ENCODE measurements at places on chromosomes 11 and 22. TPM values are rescaled to one million over a fixed set of nuclear protein-coding genes. Genes with fewer than 3 reads are reported as not detected.

SEPTIN3 gene
- 20.5 TPM for total RNA-seq

MACROD1 gene
- total RNA-seq = 11.9 TPM

ROM1 gene
- total RNA-seq = 2.2 TPM

PLAAT5 gene
- not detected for total RNA-seq

- peaks cover 6% of the 10 kb centered on the region for H3K4me1 ChIP-seq
- DNase-seq = no peak
- H3K27ac ChIP-seq = no peak overlapping the region
- H3K36me3 ChIP-seq = no peaks in the 10 kb centered on the region
These were observed 319.9 kb downstream of the BRD1 start for GRCh38 chr22:49507607-49508292.

DNA sequence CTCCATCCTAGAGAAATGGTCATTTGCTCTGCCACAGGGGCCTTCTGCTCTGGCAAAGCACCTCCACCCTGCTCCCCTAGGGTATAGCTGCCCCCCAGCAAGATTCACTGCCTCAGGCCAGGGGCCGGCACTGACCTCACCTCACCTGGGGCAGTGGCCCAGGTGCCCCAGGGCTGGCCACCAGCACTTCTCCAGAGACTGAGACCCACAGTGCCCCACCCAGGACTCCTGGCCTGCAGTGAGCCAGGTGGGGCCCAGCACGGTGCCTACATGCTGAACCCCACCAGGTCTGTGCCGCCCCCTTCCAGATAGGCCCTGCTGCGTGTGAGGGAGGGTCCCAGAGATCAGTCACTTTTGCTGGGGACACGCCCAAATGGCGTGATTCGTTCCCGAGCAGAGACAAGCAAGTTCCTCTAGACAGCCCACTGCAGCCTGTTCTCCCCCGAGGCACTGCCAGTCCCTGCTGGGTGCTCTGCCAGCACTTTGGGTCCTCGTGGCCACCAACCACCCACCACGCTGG is 10.8 kb downstream of the GNB1L start:
- H3K27me3 ChIP-seq = no peaks in the 10 kb centered on the region
- no peak overlapping the region for H3K4me3 ChIP-seq
- H3K36me3 ChIP-seq = no peaks in the 10 kb centered on the region
- peaks cover 12% of the 10 kb centered on the region for H3K4me1 ChIP-seq
- DNase-seq = no peak

DNA sequence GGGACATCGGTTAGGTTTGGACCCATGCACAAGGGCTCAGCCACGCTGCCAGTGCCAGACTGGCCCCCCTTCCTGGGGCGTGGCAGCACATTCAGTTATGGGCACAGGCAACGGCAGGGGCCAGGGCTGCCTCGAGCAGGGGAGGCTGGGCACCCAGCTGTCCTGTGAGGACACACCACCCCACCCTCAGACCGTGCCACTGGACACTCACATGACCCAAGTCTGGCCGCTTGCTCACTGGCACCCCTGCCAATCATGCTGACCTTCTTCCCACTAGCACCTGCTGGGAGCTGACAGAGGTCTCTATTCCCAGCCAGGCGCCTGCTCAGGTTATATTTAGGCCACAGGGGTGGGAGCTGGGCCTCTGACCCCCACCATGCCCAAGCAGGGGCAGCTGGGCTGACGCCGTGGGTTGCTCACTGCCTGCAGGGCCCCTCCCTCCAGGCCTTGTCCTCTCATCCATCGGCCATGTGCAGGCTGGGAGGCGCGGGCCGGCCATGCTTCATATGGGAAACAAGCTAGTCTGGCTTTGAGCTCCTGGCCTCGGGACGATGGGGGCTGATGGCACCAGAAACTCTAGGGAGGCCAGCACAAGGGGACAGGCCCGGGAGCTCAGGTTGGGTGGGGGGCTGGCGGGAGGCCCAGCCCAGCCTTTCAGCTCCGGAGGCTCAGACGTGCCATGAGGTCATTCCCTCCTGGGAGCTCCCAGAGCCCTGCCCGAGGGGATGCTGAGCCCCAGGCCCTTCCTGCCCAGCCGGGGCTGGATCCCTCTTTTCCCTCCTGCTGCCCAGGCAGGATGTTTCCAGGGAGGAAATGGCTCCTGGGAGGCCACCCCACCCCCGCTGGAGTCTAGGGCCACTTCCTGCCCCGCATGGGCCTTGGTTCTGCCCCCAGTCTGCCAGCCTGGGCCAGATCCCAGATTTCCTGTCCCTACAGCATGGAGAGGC is 15.2 kb upstream of the TBX1 start:
- H3K27me3 ChIP-seq = peaks cover 6% of the 10 kb centered on the region
- H3K36me3 ChIP-seq = no peaks in the 10 kb centered on the region
- H3K4me1 ChIP-seq = peaks cover 4% of the 10 kb centered on the region
- no peak overlapping the region for H3K27ac ChIP-seq
- DNase-seq = no peak

DNA sequence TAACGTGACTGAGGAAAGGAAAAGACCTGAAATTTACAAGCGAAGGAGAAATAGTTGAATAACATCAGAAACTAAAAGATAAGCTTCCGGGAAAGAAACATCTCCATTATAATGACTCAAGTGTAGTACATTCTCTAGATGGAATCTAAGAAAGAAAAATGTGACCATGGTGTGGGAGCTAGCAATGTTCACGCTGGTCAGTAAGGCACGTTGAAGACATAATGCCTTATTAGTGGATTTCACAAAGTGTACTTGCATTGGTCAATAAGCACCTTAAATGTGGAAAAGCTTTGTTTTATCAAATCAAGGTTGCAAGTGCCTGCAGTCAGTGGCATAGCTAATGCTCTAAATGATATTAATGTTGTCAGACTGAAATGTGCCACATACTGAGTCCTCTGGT is 2.8 kb upstream of the LARGE1 start:
- peak overlapping the region; percentile 79 for H3K4me3 ChIP-seq
- H3K4me1 ChIP-seq = peaks cover 30% of the 10 kb centered on the region
- DNase-seq = no peak
- no peak overlapping the region for H3K27ac ChIP-seq

- no peak for DNase-seq
- H3K36me3 ChIP-seq = no peaks in the 10 kb centered on the region
- no peak overlapping the region for H3K4me3 ChIP-seq
- H3K27ac ChIP-seq = no peak overlapping the region
These were observed 1010.4 kb downstream of the TBC1D22A start for GRCh38 chr22:47772864-47773263.

TP53AIP1 gene
- total RNA-seq = not detected

SLC22A25 gene
- total RNA-seq = not detected

KRTAP5-8 gene
- total RNA-seq = not detected

DNA sequence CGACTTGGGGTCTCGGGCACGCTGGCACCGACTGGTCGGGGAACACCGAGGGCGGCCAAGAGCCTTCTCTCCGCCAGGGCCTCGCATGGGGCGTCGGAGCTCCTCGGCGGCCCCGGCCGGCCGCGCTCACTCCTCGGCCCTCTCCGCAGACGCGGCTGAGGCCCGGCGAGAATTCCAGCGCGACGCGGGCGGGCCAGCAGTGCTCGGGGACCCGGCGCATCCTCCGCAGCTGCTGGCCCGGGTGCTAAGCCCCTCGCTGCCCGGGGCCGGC is 5.6 kb downstream of the TBX1 start:
- H3K36me3 ChIP-seq = no peaks in the 10 kb centered on the region
- DNase-seq = peak; percentile 68
- peaks cover 100% of the 10 kb centered on the region for H3K27me3 ChIP-seq
- peak overlapping the region; percentile 27 for H3K4me3 ChIP-seq
- H3K27ac ChIP-seq = no peak overlapping the region
- peaks cover under 1% of the 10 kb centered on the region for H3K4me1 ChIP-seq

GRCh38 chr11:117172724-117173421 is 5.7 kb upstream of the SIDT2 start:
- no peaks in the 10 kb centered on the region for H3K27me3 ChIP-seq
- H3K4me1 ChIP-seq = peaks cover 35% of the 10 kb centered on the region
- H3K36me3 ChIP-seq = peaks cover 2% of the 10 kb centered on the region
- peak overlapping the region; percentile 57 for H3K27ac ChIP-seq

GRCh38 chr11:77617892-77618291 is 19.7 kb downstream of the CLNS1A start:
- no peaks in the 10 kb centered on the region for H3K4me1 ChIP-seq
- DNase-seq = no peak
- H3K4me3 ChIP-seq = no peak overlapping the region
- peaks cover 25% of the 10 kb centered on the region for H3K36me3 ChIP-seq

- H3K36me3 ChIP-seq = no peaks in the 10 kb centered on the region
- peak overlapping the region; percentile 87 for H3K27ac ChIP-seq
- peak; percentile 58 for DNase-seq
- peaks cover 90% of the 10 kb centered on the region for H3K4me1 ChIP-seq
These were observed 39.8 kb upstream of the NNMT start for GRCh38 chr11:114256176-114256966.

DNA sequence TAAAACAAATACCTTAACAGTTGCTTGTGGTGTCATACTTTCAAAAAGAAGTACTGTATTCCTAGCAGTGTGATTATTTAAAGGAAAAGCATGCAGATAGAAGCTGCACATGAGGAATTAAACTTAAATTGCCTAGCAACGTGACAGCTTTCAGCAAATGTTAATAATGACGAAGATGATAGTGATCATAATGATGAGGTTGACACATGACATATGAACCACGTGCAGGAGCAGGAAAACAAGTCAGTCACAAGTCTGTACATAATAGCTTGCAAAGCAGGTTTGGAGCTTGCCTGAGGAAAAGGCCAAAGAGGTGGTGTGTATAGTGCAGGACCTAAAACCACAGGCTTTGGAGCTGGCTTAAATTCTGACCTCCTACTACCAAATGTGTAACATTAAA is 30.6 kb upstream of the PIK3C2A start:
- H3K4me1 ChIP-seq = no peaks in the 10 kb centered on the region
- H3K4me3 ChIP-seq = no peak overlapping the region
- no peaks in the 10 kb centered on the region for H3K36me3 ChIP-seq
- H3K27ac ChIP-seq = no peak overlapping the region
- DNase-seq = no peak
- no peaks in the 10 kb centered on the region for H3K27me3 ChIP-seq

CEP126 gene
- 2.2 TPM for total RNA-seq

GRCh38 chr11:14904745-14905103 is 12.7 kb upstream of the CYP2R1 start:
- H3K27me3 ChIP-seq = no peaks in the 10 kb centered on the region
- no peak overlapping the region for H3K27ac ChIP-seq
- H3K4me3 ChIP-seq = peak overlapping the region; percentile 53
- DNase-seq = peak; percentile 77
- no peaks in the 10 kb centered on the region for H3K4me1 ChIP-seq

IPO7 gene
- total RNA-seq = 231 TPM

DNA sequence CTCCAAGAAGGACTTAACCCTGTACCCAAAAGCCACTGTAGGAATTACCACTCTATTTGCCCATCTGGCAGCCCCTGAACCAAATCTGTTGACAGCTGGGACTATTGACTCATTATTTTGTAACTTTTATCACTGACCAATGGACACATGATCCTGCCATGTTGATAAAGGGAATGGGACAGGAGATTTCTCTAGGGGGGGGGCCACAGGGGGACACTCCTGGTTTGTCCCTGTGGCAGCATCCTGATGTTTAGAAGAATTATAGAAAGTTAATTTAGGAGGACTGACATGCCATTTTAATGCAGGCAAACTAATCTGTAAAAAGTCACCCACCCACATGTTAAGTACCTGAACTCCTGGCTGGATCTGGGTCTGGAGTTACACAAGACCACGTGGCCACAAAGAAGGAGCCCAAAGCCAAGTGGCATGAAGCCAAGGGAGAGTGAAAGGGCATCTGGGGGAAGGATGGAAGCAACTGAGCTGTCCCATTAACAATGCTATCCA is 558.1 kb downstream of the ETS1 start:
- no peak for DNase-seq
- no peaks in the 10 kb centered on the region for H3K36me3 ChIP-seq
- no peaks in the 10 kb centered on the region for H3K4me1 ChIP-seq
- H3K27me3 ChIP-seq = no peaks in the 10 kb centered on the region
- H3K4me3 ChIP-seq = no peak overlapping the region
- no peak overlapping the region for H3K27ac ChIP-seq

GRCh38 chr11:91730057-91730456 is 494.6 kb upstream of the FAT3 start:
- no peak overlapping the region for H3K4me3 ChIP-seq
- peak; percentile 43 for DNase-seq
- no peaks in the 10 kb centered on the region for H3K36me3 ChIP-seq
- H3K4me1 ChIP-seq = peaks cover 6% of the 10 kb centered on the region
- H3K27me3 ChIP-seq = no peaks in the 10 kb centered on the region

AIFM3 gene
- 4.3 TPM for total RNA-seq

OR8D4 gene
- not detected for total RNA-seq

DENND6B gene
- total RNA-seq = 7.8 TPM

DNA sequence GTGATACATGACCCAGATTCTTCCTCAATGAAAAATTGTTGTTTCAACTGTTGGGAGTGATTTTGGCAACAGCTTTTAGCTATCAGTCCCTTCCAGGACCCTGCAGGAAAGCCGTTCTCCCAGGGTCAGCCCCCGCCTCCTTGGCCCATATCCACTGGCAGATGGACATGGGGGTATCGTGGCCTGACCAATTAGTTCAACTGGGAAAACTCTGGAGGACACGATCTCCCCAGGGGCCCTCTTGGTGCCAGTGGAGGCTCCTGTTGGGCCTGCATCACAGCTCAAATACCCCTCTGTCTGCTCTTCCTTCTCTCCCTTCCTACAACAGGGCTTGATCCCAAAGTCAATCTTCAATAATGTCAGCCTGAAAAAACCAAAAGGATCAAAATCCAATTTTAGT is 272.5 kb upstream of the B3GAT1 start:
- no peaks in the 10 kb centered on the region for H3K36me3 ChIP-seq
- no peak for DNase-seq
- peaks cover 14% of the 10 kb centered on the region for H3K4me1 ChIP-seq
- no peak overlapping the region for H3K4me3 ChIP-seq

- no peaks in the 10 kb centered on the region for H3K36me3 ChIP-seq
- no peak overlapping the region for H3K27ac ChIP-seq
- H3K27me3 ChIP-seq = no peaks in the 10 kb centered on the region
- no peaks in the 10 kb centered on the region for H3K4me1 ChIP-seq
- no peak for DNase-seq
These were observed 1.5 kb downstream of the MISFA start for GRCh38 chr11:18600915-18601569.

MB gene
- total RNA-seq = 0.53 TPM

MYRF gene
- total RNA-seq = 5.8 TPM

ZNRF3 gene
- total RNA-seq = 12.0 TPM

DNA sequence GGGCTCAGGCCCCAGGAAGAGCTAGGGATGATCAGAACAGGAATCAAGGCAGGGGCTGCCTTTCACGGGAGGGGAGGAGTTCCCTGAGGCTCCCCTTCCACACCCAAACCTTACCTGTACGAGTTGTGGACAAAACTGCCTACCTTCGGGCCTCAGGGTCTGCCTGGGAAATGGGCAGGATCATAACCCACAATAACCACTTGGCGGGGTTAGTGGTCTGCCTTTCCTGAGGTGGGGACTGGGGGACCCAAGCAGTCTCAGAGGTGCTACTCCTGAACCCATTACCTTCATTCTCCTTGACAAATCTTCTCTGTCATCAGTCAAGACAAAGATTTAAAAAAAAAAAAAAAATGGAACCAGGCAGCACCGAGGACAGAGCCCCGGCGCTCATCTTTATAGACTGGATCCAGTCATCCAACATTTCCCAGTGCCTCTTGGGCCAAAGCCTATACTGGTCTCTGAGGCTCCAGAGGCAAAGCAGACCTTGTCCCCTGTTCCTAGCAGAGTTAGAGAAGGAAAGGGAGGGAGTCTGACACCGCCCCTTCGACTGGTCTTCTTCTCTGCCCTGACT is 14.2 kb downstream of the P2RY6 start:
- H3K36me3 ChIP-seq = no peaks in the 10 kb centered on the region
- H3K27me3 ChIP-seq = no peaks in the 10 kb centered on the region
- H3K4me3 ChIP-seq = no peak overlapping the region
- H3K27ac ChIP-seq = no peak overlapping the region
- DNase-seq = no peak

HBD gene
- total RNA-seq = not detected
